ENCODE measurements at places on chromosomes 13 and 19.
A peak's percentile ranks its signal among the peaks of the same experiment; 100 is the strongest.

- DNase-seq = no peak
These were observed 231.1 kb upstream of the SERP2 start for GRCh38 chr13:44142540-44142867.

DNA sequence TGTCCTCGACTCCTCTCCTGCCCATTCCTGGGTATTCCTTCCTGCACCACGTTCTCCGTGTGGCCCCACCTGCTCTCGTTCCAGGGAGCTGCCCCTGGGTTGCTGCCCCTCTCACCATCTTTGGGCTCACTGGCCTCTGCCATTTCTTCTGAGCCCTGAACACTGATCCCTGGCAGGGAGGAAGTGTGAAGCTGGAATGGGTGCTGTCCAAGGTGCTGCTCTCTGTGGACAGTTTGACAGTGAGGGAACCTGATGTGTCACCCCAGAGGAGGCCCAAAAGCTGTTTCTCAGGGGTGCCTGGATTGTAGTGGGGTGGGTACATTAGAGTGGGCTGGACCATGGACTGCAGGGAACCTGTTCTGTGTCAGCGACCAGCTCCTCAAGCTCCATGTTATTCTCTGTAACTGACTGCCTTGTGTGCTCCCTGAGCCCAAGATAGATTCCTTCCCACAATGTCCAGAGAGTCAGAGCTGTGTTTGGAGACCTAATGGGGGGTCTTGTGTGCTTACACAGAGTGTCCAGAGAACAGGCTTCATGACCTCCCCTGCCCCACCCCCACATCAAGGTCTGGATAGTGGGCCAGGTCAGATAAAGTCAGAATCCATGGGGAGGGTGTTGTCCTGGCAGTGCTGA is 7.2 kb upstream of the CEACAM8 start:
- DNase-seq = no peak

DNA sequence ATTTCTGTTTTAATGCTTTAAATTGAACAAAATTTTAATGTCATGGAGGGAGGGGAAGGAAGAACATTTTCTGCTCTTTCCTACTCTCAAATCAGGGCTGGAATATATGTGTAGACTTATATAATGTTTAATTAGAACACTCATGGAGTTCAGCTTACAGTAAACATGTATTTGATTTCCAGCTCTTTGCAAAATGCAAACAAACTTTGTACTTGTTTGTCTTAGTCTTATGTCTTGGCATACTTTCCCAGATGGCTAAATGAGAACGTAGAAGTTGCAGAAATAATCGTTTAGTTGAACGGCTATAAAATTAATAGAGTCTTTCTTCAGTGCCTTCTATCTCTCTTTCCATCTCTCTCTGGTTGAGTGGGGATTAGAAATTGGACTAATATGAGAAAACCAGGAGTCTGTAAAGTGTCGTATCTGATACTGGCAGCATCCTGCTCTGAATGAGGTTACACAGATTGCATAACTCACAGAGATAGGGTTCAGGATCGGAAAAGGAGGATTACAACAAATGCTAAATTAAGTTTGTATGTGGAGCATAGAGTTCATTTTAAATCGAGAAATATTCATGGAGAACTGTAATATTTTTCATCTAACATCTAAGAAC is 82.3 kb downstream of the FGF9 start:
- no peak for DNase-seq

GRCh38 chr13:81104035-81104715 is 763.2 kb upstream of the SPRY2 start:
- no peak for DNase-seq

DNA sequence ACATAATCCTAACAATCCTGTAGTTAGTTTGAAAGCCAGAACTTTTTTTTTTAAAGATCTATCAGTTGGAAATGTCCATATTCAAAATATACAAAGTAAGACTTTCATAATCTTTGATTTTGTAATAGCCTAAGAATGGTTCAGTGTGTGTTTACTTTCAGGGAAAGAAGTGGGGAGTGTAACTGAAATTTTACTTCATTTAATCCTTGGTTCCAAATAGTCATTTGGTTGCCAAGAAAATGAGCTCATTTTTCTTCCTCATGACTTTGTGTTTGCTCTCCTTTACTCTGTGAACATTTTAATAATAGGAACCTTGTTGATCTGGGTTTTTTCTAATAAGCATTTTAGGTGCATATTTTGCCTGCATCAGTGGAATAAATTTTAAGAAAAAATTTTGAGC is 278.8 kb downstream of the SLITRK6 start:
- no peak for DNase-seq

DNA sequence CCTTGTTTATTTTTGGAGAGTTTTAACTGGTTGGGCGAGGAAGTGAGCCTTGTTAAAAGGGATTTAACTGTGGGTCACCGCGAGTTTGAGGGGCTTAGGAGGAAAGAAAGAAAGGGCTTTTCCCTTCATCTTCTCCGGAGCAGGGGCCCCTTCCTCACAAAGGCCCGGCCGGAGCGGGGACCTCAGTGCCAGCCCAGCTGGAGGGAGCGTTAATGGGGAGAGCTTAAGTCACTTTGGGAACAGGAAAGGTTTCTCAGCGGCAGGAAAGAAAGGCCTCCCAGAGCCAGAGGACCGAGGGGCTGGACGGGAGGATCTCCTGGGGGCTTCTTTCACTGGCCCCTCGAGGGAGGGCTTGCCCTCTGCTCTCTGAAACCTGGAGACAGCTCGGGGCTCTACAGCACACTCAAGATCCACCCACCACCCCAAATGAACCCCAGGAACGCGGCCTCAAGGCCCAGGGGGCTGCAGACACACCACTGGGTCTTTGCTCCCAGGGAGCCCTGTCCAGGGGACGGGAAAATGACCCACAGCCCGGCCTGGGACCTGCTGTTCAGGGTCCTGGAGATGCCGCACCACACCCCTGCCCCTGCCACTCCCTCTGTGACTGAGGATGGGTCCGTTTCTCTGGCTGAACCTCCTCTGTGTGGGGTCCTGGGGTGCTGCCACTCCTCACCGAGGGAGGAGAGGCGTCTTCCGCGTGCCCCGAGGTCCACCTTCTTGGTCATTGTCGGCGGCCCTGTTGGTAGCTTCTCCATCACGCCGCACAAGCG is 128.3 kb downstream of the URI1 start:
- no peak for DNase-seq

DNA sequence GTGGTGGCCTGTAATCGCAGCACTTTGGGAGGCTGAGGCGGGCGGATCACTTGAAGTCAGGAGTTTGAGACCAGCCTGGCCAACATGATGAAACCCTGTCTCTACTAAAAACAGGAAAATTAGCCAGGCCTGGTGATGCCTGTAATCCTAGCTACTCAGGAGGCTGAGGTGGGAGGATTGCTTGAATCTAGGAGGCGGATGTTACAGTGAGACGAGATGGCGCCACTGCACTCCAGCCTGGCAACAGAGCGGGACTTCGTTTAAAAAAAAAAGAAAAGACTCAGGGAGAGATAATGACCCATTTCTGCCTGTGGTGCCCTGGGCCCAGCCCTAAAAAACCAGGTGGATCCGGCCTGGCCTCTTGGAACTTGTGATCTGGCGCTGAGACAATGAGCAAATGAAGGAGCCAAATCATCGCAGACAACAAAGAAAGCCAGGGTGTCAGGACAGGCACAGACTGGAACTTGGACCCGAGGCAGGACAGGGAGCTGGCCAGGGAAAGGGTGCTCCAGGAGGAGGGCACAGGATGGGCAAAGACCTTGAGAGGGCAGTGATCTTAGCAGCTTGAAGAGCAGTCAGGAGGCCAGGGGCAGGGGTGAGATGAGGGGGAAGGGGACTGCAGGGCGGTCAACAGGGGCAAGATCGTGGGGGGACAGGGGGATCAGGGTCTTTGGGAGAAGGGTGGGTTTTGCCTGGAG is 962 bp upstream of the JAK3 start:
- no peak for DNase-seq

- DNase-seq = no peak
These were observed 394.1 kb upstream of the SLITRK6 start for GRCh38 chr13:86193281-86193680.

DNA sequence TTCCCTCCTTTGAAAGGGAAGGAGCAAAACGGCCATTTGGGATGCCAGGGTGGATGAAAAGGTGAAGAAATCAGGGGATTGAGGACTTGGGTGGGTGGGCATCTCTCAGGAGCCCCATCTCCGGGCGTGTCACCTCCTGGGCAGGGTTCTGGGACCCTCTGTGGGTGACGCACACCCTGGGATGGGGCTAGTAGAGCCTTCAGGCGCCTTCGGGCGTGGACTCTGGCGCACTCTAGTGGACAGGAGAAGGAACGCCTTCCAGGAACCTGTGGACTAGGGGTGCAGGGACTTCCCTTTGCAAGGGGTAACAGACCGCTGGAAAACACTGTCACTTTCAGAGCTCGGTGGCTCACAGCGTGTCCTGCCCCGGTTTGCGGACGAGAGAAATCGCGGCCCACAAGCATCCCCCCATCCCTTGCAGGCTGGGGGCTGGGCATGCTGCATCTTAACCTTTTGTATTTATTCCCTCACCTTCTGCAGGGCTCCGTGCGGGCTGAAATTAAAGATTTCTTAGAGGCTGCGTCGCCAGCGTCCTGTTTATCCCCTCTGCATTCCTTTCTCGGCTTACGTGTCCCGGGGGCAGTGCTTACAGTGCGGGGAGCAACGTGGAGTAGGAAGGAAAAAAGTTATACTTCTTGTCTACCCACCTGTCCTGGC is 15.2 kb upstream of the S1PR4 start:
- DNase-seq = peak; percentile 72
